ENCODE measurements at places on chromosomes 4 and X. TPM values are rescaled to one million over a fixed set of nuclear protein-coding genes. Genes with fewer than 3 reads are reported as not detected.

SLC4A4 gene
- 9.8 TPM for total RNA-seq

- DNase-seq, result no peak
- no peaks in the 10 kb centered on the region for H3K36me3 ChIP-seq
- no peak overlapping the region for H3K27ac ChIP-seq
- no peaks in the 10 kb centered on the region for H3K4me1 ChIP-seq
- H3K4me3 ChIP-seq, result no peak overlapping the region
- peaks cover 2% of the 10 kb centered on the region for H3K27me3 ChIP-seq
Measured at GRCh38 chr4:98794565-98795205, 134.2 kb downstream of the EIF4E start.

DNA sequence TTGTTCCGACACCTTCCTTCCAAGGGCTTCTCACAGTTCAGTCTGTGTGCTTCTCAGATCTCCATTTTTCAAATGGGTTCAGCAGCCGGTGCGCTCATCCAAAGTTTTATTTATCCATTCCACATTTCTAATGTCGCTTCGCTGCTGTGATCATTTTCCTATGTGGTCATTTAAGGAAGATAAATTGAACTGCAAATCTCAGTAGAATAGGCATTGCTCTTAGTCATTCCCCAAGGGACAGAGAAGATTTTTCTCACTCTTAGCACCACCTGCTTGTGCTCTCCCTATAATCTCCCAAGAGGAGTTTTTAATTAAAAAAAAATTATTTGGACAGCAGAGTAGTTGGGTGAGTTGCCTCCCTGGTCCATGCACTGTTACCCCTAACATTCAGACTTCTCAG lies 278.9 kb upstream of the GATB start:
- H3K27ac ChIP-seq, result peak overlapping the region; percentile 64
- H3K36me3 ChIP-seq, result no peaks in the 10 kb centered on the region
- peak; percentile 32 for DNase-seq
- H3K27me3 ChIP-seq, result no peaks in the 10 kb centered on the region
- H3K4me3 ChIP-seq, result no peak overlapping the region
- H3K4me1 ChIP-seq, result peaks cover 5% of the 10 kb centered on the region

DNA sequence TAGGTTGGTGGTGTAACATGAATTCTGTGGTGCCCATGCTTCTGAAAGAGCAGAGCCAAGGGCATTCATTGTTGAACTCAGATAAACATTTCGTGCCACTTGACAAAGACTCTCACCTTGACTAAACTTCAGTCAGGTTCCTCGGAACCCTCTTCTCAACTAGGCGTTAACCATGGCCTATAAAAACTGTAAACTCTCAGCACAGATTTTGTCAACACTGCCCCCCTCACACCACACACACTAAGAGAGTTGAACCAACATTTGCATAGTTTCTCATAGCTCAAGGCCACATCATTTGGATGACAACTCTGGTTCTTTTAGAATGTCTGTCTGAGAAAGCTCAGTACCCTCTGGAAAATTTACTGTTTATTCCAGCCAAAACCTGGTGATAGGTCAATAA lies 28.1 kb downstream of the CASP6 start:
- no peaks in the 10 kb centered on the region for H3K4me1 ChIP-seq
- H3K4me3 ChIP-seq, result no peak overlapping the region
- H3K36me3 ChIP-seq, result no peaks in the 10 kb centered on the region
- no peaks in the 10 kb centered on the region for H3K27me3 ChIP-seq

Measured in fibroblast of lung (primary cell).